ENCODE measurements at places on chromosomes 4 and X.

- DNase-seq = no peak
Observed at GRCh38 chrX:8820910-8821527, 19.8 kb upstream of the FAM9A start.

DNA sequence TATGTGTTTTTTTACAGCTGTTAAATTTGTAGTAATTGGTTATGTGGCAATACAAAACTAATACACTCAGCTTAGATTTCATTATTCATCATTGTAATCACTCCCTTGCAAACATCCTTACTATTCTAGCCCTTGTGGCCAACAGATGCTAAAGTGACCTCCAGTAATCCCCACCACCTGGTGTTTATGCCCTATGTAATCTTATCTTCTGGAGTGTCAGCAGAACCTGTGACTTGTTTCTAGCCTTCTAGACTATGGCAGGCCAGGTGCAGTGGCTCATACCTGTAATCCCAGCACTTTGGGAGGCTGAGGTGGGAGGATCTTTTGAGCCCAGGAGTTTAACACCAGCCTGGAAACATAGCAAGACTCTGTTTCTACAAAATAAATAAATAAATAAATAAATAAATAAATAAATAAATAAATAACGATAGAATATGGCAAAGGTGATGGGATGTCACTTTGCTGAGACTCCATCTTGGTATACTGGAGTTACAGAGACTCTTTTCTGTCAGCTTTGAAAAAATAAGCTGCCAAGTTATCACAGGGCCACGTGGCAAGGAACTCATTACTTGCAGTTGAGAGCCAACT is 12.3 kb upstream of the TSR2 start:
- no peak for DNase-seq

DNA sequence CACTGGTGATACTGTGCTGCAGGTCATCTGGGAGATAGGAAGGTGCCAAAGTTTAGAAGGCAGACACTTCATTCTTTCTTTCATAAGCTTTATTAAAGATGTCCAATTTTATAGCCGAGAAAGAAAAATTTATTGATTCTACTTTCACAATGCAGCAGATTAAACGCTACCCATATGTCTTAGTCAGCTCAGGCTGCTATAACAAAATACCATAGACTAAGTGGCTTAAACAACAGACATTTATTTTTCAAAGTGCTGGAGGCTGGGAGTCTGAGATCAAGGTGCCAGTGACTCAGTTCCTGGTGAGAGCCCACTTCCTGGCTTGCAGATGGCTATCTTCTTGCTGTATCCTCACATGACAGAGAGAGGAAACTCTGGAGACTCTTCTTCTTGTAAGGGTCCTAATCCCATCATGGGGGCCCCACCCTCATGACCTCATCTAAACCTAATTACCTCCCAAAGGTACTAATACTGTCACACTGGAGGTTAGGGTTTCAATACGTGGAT is 33.4 kb upstream of the KLHL34 start:
- no peak for DNase-seq

DNA sequence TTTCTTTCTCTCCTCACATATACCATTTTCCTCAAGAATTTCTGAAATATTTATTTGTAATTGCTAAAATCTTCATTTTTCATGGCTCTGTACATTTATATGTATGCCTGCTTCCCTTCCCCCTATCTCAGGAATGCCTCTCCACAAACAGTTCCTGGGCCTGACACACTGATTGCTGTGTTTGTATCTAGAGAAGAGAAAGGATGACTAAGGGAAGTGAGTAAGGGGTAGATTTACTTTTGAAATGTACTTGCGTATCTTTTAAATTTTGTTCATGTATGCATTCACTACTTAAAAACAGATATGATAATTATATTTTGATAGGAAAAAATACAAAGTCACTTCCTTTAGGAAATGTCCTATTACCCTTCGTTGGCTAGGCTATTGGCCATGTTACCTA is 790.8 kb downstream of the PCDH18 start:
- DNase-seq = no peak

GRCh38 chr4:172919269-172919668 is 249.3 kb upstream of the GALNT7 start:
- DNase-seq = no peak

- DNase-seq = no peak
Observed at GRCh38 chr4:61911313-61911756, 711.2 kb downstream of the ADGRL3 start.

GRCh38 chrX:38409289-38409688 is 56.9 kb downstream of the OTC start:
- DNase-seq = no peak
